ENCODE measurements at places on chromosomes 4 and X.
A peak's percentile ranks its signal among the peaks of the same experiment; 100 is the strongest.

GRCh38 chr4:131093303-131093702, 1997.4 kb downstream of the C4orf33 start:
- DNase-seq = no peak

GRCh38 chr4:160825644-160826338, 1338.0 kb downstream of the FSTL5 start:
- DNase-seq = no peak

DNA sequence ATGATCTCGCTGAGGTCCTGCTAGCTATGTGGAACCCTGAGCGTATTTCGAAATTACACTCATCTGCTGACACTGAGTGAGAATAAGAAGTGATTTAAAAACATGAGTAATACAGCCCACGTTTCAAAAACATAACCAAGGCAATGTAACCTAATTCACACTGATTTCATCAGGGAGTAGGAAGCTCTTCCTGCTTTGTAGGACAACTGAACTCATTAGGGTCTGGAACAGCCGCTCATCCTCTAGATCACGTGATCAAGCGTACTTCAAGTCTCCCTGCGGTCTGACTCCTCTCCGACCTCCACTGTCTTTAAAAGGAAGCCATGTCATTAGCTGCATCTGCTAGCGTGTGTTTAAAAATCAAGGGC, 138.0 kb downstream of the NSUN7 start:
- DNase-seq = no peak

- no peak for DNase-seq
These were observed 992 bp downstream of the GDPD2 start for GRCh38 chrX:70423936-70424675.

DNA sequence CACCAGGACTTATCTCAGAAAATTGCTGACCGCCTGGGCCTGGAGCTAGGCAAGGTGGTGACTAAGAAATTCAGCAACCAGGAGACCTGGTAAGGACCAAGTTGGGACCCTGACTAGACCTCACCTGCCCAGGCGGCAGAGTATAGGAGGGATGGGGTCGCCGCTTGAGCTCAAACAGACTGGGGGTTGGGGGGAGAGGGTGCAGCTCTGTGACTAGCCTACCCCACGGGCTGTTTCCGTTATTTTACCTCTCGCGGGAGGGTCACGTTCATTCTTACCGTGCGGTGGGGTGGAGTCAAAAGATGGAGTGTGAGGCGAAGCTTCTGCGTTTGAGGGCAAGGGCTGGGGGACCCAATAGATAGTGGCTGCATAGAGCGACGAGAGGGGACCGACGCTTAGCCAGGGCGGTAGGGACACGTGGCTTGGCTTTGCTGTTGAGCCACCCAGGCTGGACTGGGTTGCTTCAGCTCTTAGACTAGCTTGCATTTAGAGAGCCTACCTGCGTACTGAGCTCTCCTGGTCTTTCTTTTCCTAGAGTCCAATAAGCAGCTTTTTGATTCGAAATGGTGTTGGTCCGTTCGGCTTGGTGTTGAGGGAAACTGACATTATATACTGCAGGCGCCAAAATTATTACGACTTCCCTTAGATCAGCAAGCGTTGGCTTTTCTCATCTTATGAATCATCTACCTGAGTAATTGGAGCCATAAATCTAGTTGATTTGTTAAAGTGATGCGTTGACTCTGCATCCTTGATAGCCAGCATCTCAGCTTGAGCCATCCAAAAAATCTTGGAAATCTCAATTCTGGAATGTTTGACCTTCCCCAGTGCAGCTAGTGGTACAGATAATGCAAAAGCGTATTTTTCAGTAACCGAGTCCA, 591 bp downstream of the PRPS1 start:
- peak; percentile 27 for DNase-seq

DNA sequence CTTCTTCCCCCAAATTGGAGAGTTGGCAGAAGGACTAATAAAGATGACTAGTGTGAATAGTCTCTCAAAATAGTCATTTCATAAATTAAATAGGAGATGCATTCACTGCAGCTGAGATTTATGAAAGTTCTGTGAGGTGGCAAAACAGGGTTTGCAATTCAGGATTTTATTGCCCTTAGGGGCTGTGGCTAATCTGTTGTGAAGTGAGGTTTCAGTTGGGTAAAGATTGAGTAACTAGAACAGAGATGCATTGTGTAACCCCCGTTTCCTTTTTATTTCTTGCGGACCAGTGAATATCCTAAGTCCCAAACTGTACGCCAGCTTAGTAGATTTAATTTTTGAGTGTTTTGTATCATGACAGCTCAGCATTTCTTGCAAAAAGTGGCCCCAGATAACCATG, 16.2 kb upstream of the SCRG1 start:
- no peak for DNase-seq

DNA sequence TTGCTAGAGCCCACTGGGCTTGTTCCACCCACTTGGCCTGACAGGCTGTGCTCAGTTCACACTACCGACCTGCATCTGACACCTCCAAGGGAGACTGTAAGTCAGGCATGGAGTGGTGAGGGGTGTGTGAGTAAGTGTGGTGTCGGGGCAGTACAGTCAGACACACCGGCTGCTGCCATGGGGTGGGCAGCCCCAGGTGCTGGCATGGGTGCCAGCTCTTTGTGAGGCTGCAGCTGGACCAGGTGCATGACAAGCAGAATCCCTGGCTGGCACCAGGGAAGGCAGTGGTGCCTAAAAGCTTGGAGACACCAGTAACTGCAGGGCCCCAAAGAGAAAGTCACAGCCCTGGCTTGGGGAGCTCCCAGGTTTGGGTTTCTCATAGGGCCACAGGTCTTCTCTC, 665.0 kb downstream of the SH3BGRL start:
- no peak for DNase-seq

- no peak for DNase-seq
These were observed 61.5 kb upstream of the EGFL6 start for GRCh38 chrX:13507893-13508292.

DNA sequence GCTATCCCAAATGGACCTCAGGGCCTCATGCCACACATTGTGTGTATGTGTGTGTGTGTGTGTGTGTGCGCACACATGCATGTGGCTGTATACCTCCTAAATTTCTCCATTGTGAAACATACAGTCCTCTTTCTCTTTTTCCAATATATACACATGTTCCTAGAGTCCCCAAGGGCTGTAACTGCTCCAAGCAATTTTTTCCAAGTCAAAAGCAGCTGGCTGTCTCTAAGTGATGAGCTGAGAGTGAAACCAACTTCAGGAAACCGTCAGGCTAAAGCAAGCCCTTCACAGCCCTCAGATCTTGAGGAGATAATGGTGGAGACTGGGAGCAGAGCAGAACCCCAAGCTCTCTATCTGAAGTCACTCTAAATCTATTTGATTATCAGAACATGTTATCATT, 496.1 kb upstream of the DIPK2B start:
- DNase-seq = no peak

DNA sequence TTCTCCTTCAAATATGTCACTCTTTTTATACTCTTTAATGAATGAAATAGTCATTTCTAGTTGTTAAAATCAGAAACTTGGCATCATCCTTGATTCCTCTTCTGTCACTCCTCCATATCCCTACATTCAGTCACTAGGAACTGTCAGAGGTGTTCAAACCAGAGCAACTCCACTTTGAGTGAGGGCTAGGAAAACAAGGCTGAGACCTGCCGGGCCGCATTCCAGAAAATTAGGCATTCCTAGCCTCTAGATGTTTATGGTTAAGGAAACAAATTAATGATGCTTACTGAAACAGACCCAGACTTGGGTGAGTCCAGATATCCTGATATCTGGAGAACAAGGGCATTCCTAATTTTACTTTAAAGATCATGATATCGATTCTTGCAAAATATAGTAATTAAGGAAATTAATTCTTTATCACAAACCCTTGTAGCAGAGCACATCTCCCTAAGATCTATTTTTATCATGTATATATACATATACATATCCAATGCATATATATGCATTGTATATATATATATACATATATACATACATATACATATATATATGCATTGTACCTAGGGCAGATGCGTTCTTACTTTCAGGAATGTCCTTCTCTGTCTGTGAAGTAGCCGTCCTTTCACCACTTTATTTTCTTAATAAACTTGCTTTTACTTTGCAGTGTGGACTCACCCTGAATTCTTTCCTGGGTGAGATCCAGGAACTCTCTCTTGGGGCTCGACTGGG, 98.4 kb upstream of the GC start:
- DNase-seq = no peak

DNA sequence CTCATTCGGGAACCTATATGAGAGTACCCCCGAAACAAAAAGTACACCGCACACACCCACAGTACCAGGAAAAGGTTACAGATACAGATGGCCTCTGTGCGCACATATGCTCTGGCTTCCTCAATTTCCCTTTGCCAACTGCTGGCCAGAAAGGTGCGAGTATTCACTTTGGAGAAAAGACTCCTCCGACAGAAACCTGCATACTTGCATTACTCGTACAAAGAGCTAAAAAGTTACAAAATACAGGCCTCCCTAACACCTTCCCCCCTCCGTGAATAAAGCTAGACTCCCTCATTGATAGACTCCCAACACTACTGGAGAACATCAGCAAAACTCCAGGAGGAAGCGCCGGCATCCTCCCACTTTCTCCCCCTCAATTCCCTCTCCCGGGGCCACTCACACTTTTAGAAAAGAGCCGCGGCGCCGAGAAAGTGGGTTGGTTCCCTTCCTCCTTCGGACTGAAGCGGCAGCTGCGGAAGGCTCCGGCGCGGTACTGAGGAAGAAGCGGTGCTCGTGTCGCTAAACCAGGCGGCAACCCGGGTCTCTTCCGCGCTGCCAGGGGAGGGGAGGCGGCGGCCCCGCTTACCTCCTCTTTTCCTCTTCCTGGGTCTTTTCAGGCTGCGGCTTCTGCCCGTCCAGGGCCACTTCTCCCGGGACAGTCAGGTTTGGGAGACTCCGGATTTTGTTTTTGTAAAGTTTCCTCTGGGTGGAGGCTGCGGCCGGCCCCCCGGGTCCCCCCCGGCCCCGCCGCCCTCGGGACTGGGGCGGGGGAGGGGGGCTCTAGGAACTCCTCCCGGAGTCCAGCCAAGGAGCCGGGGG, 1.1 kb downstream of the FBXW7 start:
- peak; percentile 19 for DNase-seq

DNA sequence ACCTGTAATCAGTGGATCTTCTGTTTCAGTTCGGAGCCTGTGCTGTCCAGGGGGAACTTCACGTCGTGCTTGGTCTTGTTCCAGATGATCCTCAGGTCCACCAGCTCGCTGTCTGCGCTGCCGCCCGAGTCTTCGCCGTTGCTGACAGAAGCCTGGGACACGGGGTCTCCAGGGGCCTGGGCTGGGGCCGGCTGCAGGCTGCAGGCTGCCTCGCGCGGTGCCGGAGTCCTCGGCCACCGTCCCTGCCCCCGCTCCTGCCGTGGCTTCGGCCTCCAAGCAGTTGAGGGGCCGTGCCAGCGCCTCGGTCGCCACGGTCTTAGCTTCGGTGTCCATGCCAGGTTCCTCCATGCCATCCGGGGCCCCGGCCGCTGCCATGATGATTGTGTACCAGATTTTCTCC, 37.3 kb upstream of the CCNI start:
- DNase-seq = no peak

DNA sequence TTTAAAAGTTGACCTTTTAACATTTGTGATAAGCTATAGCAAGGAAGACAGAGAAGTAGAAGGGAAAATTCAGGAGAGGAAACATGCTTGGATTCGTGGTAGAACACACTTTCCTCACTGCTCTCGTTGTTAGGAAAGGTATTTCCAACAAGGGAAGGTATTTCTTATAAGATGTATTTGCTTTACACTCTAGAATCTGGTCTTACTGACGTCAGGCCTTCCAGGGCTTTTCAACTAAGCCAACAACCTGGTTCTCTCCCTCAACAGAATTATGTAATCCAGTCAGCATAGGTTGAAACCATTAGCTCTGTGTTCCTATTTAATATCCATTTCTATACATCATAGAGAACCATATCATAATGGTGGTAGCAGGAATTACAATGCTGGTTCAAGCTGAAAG, 241.9 kb downstream of the SLC39A8 start:
- DNase-seq = no peak

GRCh38 chr4:148054275-148054674, 322.4 kb downstream of the ARHGAP10 start:
- no peak for DNase-seq

DNA sequence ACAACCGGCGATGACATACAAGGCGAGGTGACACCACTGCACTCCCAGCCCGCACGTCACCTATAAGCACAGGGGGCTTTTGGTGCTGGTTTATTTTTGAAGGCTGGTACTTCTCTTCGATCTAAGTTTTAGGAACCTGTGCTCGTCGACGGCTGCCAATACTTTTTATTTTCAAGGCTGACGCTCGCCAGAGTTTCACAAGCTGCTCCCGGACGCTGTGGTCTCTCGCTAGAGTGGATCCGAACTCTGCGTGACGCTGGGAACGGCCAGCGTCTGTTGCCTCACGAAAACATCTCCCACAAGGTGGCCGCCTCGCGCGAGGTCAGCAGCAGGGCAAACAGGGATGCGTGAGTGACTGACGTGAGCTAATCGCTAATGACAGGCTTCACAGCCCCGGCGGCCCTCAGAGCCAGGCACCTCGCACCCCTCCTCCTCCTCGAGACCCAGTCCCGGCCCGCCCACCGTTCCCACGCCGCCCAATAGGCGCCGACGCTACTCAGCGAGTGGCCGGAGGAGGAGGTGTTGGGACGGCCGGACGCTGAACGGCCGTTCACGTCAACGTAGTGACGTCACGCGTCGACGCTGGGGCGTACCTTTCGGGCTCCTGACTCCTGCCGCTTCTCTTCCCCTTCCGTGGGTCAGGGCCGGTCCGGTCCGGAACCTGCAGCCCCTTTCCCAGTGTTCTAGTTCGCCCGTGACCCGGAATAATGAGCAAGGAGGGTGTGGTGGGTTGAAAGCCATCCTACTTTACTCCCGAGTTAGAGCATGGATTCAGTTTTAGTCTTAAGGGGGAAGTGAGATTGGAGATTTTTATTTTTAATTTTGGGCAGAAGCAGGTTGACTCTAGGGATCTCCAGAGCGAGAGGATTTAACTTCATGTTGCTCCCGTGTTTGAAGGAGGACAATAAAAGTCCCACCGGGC, at the start of gene CLCN3:
CLCN3 (plus strand) TSS at position 621 of the 922 bp plus-strand sequence. CDS start 15,351 bp downstream, outside the sequence.
- peak; percentile 91 for DNase-seq

GRCh38 chr4:122243785-122244184, 91.7 kb downstream of the BLTP1 start:
- DNase-seq = no peak

DNA sequence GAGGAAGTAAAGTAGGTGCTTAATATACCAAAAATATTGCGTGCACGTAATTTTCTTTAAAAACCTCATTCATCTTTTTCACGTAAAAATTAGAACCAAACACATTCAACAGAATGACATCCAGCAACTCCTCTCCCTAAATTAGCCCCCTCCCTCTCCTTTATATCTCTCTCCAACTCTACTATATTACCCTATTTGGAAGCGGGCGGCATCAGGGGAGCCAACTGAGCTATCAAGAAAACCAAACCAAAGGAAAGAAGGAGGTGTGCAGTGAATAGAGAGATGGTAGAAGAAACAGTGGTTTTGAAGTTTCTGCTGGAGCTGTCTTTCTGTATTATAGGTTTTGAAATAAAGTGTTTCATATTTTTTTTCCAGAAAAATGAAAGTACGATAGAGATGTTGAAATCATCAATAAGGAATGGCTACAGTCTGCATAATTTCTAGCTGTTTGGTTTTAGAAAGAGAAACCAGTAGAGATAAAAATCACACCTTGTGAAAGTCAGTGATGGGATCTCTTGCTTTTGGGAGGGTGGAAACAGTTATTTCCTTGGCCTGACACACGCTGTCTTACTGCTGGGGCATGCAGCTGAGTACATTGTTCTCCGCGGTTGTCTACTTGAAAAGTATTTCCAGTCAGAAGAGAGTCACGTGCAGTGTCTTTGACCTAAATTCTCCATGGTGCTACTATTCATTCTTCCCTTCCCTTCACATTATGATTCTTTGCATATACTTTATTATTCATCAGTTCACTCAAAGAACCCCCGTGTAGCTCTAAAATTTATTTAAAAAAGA, 94.1 kb upstream of the WDR17 start:
- DNase-seq = no peak

GRCh38 chr4:39947417-39947816, 30.3 kb downstream of the PDS5A start:
- no peak for DNase-seq
